GM19239 (cell line): ENCODE measurements at places on chromosomes 11 and 22.

DNA sequence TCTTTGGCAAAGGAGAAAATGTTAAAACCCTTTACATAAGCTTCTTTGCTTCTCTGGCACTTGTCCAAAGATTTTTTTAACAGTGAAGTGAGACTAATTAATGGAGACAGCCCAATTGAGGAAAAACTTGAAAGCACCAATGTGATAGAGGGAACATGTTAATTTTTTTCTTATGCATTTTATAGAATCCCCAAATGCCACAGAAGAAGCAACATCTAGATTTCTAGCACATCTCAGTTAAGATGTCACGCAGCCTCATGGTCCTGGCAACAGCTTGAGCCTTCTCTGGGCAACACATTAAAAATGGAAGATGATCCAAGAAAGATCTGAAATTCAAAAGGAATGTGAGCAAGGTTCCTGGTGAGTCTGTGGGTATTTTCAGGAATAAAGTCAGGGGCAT is 48.5 kb downstream of the PACSIN2 start:
- no peak for DNase-seq

- DNase-seq: no peak
Observed at GRCh38 chr11:113168354-113169342, 145.7 kb upstream of the TTC12 start.

- no peak for DNase-seq
Observed at GRCh38 chr11:108596701-108597100, 3.1 kb upstream of the EXPH5 start.

DNA sequence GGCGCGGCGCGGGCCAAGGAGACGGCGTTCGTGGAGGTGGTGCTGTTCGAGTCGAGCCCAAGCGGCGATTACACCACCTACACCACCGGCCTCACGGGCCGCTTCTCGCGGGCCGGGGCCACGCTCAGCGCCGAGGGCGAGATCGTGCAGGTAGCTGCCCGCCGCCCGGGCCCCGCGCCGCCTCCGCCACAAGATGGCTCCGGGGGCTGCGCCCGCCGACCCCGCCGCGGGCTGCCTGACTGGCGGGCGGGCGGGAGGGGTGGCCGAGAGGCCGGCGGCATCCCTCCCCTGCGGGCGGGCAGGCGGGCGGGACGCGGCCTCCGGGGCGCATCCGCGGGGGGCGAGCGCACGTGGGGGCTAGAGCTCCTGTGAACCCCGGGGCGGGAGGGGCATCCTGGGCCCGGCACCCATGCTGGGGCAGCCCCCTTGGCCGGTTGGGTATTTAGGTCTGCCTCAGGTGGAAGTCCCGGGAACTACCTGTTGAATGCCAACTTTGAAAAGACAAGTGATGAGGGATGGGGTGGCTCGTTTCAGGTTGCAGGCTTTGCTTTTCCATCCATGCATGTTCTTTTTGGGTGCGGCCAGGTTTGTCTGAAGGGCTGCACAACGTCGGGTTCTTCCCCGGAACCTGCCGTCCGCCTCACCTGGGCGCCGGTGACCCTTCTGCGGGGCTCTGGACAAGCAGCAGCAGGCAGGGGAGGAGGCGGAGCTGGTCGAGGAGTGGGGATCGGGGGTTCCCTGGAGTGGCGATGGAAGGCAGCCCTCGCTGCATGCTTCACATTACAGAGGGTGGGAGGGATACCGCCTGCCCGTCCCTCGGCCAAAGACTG is 760 bp downstream of the ZNRF3 start:
- DNase-seq: peak; percentile 26

GRCh38 chr11:132161403-132162078 is 791.1 kb downstream of the NTM start:
- DNase-seq: no peak

DNA sequence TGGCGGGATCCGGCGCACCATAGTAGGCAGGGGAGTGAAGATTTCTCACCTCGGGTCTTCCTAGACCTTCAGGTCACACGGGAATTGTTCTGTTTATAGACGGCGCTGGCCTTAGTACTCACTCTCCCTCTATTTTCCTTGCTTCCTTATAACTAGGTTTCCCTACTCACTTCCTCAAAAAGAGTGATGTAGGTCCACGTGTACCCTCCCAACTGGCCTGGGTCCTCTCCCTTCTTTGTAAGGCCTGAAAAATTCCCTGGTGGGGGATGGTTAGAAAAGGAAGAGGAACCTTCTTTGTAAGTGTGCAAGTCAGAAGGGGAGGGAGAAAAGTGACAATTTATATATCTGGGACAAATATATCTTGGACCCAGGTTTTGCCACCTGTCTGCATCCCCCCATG is 2.9 kb upstream of the TMEM9B start:
- no peak for DNase-seq

DNA sequence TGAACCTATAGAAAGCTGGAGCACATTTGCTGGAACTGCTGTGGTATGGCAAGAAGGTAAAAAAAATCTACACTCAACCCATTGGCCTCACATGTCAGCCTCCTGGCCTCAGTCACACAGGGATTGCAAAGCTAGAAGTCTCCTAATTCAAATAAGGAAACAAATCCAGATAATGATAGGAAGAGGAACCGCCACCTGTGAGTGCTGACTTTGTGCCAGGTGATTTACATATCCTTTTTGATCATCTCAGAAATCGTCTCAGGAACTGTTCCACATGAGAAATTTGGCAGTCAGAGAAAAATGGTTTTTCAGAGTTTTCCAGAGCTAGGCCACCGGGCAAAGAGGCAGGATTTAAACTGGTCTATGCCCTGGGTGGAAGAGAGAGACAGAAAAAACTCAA is 986 bp downstream of the NLRP10 start:
- DNase-seq: no peak

DNA sequence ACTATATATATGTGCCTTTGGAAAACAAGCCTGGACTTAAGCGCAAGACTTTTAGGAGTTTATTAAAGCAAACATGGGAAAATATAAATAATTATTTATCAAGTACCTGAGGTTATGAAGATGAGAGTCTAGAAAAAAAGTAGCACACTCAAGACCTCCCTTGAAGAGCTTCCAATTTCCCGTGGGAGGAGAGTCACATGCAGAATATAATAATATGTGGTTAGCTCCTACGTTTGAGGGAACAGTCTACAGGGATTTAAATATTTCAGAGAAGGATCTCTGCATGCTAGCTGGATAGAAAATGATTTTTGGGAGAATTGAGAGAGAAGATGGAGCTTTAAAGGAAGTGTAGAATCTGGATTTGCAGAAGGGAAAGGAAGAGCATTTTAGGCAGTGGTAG is 183.8 kb downstream of the SWAP70 start:
- DNase-seq: no peak

DNA sequence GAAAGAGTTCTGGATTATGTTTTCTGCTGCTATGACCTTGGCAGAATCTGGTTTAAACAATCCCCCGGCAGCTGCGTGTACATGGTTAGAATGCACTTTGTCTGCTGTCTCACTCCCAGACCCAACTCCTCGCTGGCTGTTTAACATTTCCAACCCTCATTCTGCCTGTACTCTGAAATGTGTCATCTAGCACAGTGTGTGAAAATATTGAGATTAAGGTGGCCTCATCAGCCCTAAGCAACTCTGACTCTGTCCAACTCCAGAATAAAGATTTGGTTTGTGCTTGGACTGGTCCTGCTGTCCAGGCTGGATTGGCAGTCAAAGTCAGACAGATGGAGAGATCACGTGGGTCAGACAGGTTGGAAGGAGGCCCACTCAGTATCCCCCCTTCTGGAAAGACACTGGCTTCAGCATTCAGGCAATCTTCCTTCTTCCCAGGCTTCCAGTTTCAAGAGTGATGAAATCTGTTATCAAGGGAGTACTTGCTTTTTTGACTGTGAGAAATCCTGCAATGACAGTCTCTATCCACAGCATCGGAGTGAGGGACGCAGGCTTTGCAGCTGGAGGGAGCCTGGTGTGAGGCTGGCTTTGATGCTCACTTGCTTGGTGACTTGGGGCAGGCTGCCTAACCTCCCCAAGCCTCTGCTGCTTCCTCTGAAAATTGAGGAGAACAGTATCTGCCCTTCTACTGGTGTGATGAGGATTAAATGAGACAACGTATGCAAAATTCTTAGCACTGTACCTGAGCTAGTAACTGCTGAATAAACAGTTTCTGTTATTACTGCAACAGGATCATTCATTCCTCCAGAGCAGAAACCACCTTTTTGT is 29.8 kb downstream of the ABTB2 start:
- DNase-seq: no peak
